Fibroblast of lung (primary cell): ENCODE measurements at places on chromosomes 6 and 20. TPM values are rescaled to one million over a fixed set of nuclear protein-coding genes. Genes with fewer than 3 reads are reported as not detected.
A peak's percentile ranks its signal among the peaks of the same experiment; 100 is the strongest.

The PLCB1 gene
- total RNA-seq: 9.0 and 13.4 TPM in 2 replicates

The OXT gene
- total RNA-seq: not detected in 2 replicates

The MTHFD1L gene
- total RNA-seq: 43.4 and 48.9 TPM in 2 replicates

DNA sequence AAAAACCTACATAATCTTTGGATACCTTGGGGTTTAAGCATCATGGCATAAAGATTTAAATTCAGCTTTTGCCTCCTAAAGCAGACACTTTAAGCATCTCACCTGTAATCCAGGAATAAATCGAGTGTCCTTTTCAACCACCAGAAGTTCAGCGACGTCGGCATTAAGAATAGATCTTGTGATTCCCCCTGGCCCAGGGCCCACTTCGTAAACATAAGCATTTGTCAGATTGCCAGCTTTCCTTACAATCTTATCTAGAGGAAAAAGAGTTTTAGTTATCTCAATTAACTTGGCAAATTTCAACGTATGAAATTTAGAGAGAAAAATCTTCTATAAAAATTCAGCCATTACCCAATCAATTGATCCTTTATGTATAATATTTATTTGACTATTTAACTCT is 3.2 kb downstream of the TFB1M start:
- H3K4me3 ChIP-seq: no peak overlapping the region
- H3K4me1 ChIP-seq: peaks cover 6% of the 10 kb centered on the region
- H3K27me3 ChIP-seq: no peaks in the 10 kb centered on the region
- peaks cover 4% of the 10 kb centered on the region for H3K36me3 ChIP-seq
- H3K27ac ChIP-seq: no peak overlapping the region

- H3K4me3 ChIP-seq: no peak overlapping the region
- H3K36me3 ChIP-seq: no peaks in the 10 kb centered on the region
- peaks cover 33% of the 10 kb centered on the region for H3K27me3 ChIP-seq
- DNase-seq: peak; percentile 64
- no peaks in the 10 kb centered on the region for H3K4me1 ChIP-seq
Measured at GRCh38 chr20:1965520-1966351, 28.1 kb downstream of the PDYN start.

DNA sequence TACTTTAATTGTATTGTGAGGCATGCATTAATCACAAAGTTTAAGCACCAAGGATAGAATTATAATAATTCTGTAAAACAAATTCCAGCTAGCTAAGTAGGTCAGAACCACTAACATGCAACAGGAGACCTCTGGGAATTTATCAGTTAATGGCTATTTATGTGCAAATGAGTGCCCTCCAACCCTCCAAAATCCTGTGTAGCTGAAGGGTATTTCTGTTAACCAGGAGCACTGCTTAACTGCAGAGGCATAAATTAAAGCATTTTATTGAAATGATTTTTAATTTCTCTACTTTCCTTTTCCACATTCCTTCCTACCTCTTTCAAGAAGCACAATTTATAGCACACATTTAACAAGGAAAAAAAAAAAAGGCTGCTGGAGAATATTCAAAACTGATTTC is 77.0 kb downstream of the MMS22L start:
- H3K36me3 ChIP-seq: no peaks in the 10 kb centered on the region
- H3K4me1 ChIP-seq: no peaks in the 10 kb centered on the region
- DNase-seq: no peak
- H3K4me3 ChIP-seq: no peak overlapping the region
- no peak overlapping the region for H3K27ac ChIP-seq
- H3K27me3 ChIP-seq: no peaks in the 10 kb centered on the region

DNA sequence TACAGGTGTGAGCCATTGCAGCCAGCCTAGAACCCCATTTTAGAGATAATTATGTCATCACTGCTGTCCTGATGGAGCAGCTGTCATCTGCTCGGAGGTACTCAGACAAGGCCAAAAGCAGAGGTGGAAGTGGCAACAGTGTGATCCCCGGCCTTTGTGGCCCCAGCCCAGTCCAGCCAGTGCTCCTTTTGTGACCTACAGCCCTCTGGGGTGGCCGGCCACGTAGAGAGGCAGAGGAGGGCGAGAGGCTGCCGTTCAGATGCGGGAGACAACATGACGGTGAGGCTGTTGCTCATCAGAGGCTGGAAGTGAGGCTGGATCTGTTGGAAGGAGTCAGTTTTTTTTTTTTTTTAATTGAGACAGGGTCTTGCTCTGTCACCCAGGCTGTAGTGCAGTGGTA is 32.8 kb downstream of the EFCAB8 start:
- no peak overlapping the region for H3K4me3 ChIP-seq
- no peaks in the 10 kb centered on the region for H3K27me3 ChIP-seq
- H3K36me3 ChIP-seq: no peaks in the 10 kb centered on the region
- H3K27ac ChIP-seq: no peak overlapping the region

- no peaks in the 10 kb centered on the region for H3K27me3 ChIP-seq
- no peak overlapping the region for H3K4me3 ChIP-seq
- no peaks in the 10 kb centered on the region for H3K4me1 ChIP-seq
- peak; percentile 50 for DNase-seq
- no peaks in the 10 kb centered on the region for H3K36me3 ChIP-seq
Measured at GRCh38 chr6:164927288-164928056, 381.9 kb downstream of the C6orf118 start.

DNA sequence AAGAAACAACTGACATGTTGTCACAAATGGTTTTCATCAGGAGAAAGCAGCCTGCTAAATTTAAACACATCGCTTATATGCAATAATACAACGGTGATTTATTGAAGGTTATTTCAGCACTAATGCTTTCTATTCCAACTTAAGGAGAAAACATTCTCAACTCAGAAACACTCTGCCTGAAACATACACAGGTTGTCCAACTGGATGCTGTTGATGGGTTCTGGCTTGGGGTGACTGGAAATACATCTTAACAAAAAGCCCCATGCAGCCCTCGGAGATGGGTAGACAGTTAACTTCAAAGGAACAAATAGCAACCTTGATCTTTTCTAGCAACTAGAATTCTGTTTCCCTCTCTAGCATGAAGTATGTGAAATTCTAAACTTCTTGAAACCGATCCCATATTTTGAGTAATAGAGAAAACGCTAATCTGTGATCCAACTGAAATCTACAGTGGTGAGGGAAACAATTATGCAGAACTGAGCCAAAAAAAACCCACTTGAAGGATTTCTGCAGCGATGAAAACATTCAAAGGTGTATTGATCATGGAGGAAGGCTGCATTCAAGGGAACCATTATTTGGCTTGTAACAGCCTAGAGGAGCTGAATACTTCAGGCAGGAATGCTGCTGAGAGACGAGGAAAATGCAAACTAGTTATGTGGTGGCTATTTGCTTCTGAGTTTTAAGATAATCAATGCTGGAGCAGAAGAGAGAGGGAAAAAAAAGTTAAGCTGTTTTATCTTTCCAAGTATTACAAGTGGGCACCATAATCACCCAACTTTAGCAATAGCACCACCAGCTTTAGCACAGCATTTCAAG is 6.9 kb downstream of the ZMYND8 start:
- H3K36me3 ChIP-seq: peaks cover 2% of the 10 kb centered on the region
- H3K4me1 ChIP-seq: peaks cover 34% of the 10 kb centered on the region
- no peak for DNase-seq
- H3K27me3 ChIP-seq: no peaks in the 10 kb centered on the region

DNA sequence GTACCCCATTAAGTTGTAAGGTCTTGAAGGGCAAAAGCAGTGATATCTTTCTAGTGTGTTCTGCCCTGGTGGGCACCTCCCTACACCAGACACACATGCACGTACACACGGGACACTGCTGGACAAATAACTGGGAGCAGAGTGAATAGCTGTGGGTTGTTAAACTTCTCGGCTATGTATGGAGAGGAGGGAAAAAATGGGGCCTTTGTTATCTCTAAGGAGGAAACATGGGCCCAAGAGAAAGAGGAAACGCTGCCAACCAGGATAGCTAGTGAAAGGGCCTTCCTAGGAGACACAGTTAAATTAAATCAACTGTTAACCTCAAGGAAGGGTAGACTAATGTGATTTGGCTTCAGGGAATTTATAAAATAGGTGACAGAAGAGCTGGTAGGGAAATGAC is 169.7 kb downstream of the MYLK4 start:
- no peaks in the 10 kb centered on the region for H3K36me3 ChIP-seq
- H3K27ac ChIP-seq: no peak overlapping the region
- H3K4me3 ChIP-seq: no peak overlapping the region
- DNase-seq: no peak

- no peak for DNase-seq
- no peaks in the 10 kb centered on the region for H3K27me3 ChIP-seq
- H3K36me3 ChIP-seq: no peaks in the 10 kb centered on the region
- no peak overlapping the region for H3K27ac ChIP-seq
- H3K4me3 ChIP-seq: no peak overlapping the region
- no peaks in the 10 kb centered on the region for H3K4me1 ChIP-seq
Measured at GRCh38 chr6:102085257-102085656, 691.7 kb downstream of the GRIK2 start.

DNA sequence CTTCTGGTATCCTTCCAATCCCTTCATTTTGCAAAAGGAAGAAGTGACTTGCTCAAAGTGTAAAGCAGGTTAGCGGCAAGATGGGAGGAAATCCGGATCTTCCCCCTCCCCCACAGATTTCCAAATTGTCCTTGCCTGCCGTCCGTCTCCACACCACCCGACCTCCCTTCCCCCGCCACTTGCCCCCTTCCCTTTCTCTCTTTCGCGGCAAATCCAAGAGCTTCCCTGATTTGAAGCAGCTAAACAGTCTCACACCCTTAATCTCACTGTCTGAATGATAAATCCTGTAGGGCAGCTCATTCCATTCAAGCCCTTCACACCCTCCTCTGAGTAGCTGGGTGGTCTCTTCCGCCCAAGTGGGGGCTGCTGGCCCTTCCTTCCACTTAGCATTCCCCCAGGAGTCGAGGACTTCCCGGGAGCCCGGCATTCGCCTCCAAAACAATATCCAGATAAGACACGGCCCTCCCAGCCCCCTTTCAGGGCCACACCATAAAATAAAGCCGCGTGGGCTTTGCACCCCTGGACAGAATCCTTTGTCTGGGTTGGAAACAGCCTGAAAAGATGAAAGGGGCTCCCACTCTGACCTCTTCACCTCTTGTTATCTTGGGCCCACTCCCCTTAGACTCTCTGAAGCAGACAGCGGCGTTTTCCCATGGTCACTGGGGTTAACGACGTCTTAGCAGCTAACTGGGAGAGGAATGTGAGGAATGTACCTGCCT is 44.0 kb upstream of the PIM1 start:
- no peak overlapping the region for H3K27ac ChIP-seq
- peak; percentile 49 for DNase-seq
- H3K4me3 ChIP-seq: no peak overlapping the region
- H3K4me1 ChIP-seq: peaks cover 3% of the 10 kb centered on the region
- H3K27me3 ChIP-seq: no peaks in the 10 kb centered on the region
